Stimulated activated naive B cell treated with anti-CD40 and anti-IgM and Interleukin-4, amounts not matched to agents 10 μg/mL and 1 μg/mL and 100 μg/mL, for 72 hours (primary cell): ENCODE measurements at places on chromosomes 3 and 15.

DNA sequence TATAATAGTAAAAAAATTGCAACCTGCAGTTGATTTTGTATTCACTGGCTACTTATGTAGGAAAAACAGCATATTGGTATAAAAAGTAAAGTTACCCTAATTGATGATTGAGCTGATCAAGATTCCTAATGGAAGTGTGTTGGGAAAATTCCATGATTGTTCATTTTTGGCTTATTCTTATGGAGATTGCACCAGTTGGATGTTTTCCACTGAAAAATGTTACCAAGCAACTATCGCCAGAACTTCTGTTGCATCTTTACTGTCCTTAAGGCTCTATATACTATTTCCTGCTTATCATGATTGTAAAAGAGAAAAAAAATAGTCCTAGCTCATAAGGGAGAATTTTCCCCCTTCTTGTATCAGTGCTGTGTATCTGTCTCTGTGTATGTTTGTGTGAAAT, 48.6 kb downstream of the SLC25A26 start:
- peaks cover 25% of the 10 kb centered on the region for H3K36me3 ChIP-seq
- peaks cover 26% of the 10 kb centered on the region for H3K4me1 ChIP-seq
- H3K27me3 ChIP-seq: no peaks in the 10 kb centered on the region
- no peak overlapping the region for H3K4me3 ChIP-seq
- H3K27ac ChIP-seq: no peak overlapping the region

DNA sequence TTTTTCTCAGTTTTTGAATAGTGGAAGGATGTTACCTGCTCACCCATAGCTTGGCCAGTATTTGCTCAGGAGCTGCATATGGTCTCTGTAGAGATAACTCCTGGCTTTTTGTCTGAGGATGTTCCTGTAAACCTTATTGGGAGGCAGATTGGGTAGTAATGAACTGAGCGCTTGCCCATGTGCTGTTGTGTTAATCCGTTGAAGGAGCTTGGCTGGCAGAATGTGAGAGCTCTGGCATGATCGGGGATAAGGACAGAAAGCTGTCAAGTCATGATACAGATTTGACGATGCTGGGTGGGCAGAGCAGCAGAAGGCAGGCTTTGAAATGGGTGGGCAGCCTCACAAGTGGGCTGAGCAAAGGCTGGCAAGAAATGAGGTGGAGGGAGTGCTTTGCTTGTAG, 27.4 kb downstream of the SH3GL3 start:
- no peak overlapping the region for H3K27ac ChIP-seq
- no peaks in the 10 kb centered on the region for H3K4me1 ChIP-seq

GRCh38 chr15:92636908-92637481, 18.6 kb downstream of the FAM174B start:
- DNase-seq: no peak
- no peaks in the 10 kb centered on the region for H3K4me1 ChIP-seq
- H3K27me3 ChIP-seq: no peaks in the 10 kb centered on the region
- H3K4me3 ChIP-seq: no peak overlapping the region
- H3K36me3 ChIP-seq: peaks cover 5% of the 10 kb centered on the region
- no peak overlapping the region for H3K27ac ChIP-seq

DNA sequence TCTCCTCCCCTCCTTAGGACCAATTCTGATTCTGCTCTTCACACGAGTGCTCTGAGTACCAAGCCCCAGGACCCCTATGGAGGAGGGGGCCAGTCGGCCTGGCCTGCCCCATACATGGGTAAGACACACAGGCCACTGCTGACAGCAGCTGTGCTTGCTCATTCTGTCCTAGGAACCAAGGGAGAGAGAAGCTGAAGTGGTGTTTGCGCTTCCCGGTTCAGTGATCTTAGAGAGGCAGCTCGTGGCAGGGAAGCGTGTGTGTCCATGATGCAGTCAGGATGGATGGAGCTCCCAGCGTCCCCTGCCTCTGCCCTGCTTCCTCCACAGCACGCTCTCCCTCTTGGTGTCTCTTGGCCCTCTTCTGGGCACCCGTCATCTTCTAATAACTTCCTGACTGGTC, 77.6 kb downstream of the CRTC3 start:
- peaks cover 19% of the 10 kb centered on the region for H3K4me1 ChIP-seq
- H3K27ac ChIP-seq: peak overlapping the region; percentile 38
- peaks cover 20% of the 10 kb centered on the region for H3K36me3 ChIP-seq
- no peaks in the 10 kb centered on the region for H3K27me3 ChIP-seq
- DNase-seq: no peak
- no peak overlapping the region for H3K4me3 ChIP-seq

DNA sequence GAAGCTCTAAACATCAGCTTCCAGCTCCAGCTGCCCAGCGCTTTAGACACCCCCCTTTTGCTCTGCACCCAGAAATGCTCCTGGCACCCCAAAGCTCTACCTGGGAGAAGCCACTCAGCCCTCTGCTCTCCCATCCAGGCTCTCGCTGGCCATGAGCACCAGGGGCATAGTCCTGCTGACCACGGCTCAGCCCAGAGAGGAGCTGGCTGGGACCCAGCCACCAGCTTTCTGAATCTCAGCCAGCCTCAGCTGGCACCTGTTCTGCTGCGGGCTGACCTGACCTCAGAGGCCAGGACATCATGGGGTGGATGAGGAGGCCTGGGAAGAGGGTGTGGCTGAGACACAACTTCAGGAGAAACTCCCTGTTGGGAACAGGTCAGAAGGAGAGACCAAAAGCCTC, 8.6 kb downstream of the NTRK3 start:
- DNase-seq: no peak
- H3K36me3 ChIP-seq: no peaks in the 10 kb centered on the region
- peaks cover 40% of the 10 kb centered on the region for H3K27me3 ChIP-seq
- H3K4me3 ChIP-seq: no peak overlapping the region

DNA sequence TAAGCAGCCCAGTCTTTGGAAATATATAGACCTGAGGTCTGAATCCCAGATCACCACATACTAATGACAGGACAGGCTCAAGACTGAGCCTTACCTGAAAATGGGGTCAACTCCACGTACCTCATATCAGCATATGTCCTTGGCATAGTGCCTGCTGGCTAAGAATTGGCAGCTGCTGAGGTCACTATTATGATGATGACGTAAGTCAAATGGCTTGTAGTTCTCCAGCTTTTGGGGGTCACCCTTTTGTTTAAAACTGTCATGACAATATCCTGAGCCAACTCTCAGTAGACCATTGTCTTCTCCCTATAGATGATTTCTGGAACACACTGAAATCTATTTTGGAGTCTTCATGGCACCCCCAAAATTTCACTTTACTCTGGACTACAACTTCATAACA, 16.8 kb upstream of the CADPS start:
- no peaks in the 10 kb centered on the region for H3K27me3 ChIP-seq
- H3K4me1 ChIP-seq: no peaks in the 10 kb centered on the region
- no peak overlapping the region for H3K4me3 ChIP-seq

- no peaks in the 10 kb centered on the region for H3K36me3 ChIP-seq
- no peaks in the 10 kb centered on the region for H3K4me1 ChIP-seq
- H3K27me3 ChIP-seq: no peaks in the 10 kb centered on the region
- no peak overlapping the region for H3K4me3 ChIP-seq
Observed at GRCh38 chr3:137988152-137988551, 21.8 kb upstream of the CLDN18 start.

GRCh38 chr3:190012784-190013183, 107.9 kb downstream of the P3H2 start:
- H3K4me1 ChIP-seq: no peaks in the 10 kb centered on the region
- no peaks in the 10 kb centered on the region for H3K27me3 ChIP-seq
- H3K4me3 ChIP-seq: no peak overlapping the region

DNA sequence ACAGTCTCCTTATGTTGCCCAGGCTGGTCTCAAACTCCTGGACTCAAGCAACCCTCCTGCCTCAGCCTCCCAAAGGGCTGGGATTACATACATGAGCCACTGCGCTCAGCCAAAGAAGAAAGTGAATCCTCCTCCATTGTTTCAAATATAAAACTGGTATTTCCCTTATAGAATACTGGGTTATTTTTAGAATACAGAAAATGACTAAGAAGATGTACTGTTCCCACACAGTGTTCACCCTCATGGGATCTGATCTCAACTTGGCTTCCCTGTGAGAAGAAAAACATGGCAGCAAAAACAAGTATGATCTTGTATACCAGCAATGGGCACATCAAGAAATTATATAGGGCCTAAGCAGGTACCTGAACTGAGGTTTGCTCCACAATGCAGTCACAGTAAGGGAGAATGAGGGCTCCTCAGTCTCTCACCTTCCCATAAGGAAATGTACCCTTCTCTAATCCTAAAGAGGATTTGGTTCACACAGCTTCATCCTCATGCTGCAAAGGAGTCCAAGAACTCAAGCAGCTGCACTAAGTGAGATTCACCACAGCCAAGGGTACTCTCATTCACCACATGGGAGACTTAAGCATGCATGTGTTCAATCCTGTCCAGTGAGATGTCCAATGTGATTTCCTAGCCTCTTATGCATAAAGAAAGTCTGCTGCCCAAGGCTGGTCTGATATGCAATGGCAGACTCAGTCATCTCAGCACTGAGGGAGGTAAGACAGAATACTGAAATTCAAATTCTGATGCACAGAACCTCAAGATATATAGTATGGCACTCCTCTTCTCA, 25.8 kb downstream of the USP4 start:
- H3K4me1 ChIP-seq: peaks cover 9% of the 10 kb centered on the region
- H3K4me3 ChIP-seq: no peak overlapping the region
- H3K36me3 ChIP-seq: peaks cover 27% of the 10 kb centered on the region
- H3K27ac ChIP-seq: peak overlapping the region; percentile 66
- H3K27me3 ChIP-seq: no peaks in the 10 kb centered on the region

DNA sequence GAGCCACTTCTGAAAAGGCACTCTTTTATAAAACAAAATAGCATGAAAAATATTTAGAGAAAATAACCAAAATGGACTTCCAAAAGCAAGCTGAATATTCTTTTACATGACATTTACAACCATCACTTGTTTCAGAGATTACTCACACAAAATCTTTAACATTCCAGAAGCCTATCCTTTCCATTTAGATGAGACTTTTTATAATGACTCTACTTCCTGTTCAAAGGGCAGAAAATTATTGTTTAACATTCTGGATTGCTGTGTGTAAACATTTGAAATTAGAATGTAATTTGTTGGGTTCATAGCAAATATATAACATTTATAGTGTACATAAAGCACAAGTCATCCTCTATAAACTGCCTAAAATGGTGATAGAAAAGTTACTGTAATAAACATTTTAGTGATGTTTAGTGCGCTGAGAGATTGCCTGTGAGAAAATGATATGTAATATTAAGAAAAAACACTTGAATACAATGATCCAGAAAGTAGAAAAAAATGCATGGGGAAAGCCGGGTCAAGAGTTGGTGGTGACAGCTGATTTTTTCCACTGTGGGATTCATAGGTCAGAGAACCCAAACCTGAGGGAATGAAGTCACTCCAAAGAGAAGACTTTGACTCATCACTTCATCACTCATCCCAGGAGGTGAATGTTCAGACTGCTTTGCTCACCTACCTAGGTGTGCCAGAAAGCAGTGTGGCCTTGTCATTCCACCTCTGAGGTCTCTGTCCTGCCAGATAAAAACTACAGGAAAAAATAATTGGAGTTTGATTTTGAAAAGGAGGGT, 305.8 kb downstream of the ARPP21 start:
- no peak for DNase-seq
- H3K4me1 ChIP-seq: no peaks in the 10 kb centered on the region
- H3K27me3 ChIP-seq: no peaks in the 10 kb centered on the region

GRCh38 chr15:44188795-44189194, 6.3 kb downstream of the FRMD5 start:
- H3K36me3 ChIP-seq: no peaks in the 10 kb centered on the region
- no peak overlapping the region for H3K4me3 ChIP-seq
- peaks cover 36% of the 10 kb centered on the region for H3K27me3 ChIP-seq
- H3K4me1 ChIP-seq: peaks cover 4% of the 10 kb centered on the region
- no peak for DNase-seq
- no peak overlapping the region for H3K27ac ChIP-seq

DNA sequence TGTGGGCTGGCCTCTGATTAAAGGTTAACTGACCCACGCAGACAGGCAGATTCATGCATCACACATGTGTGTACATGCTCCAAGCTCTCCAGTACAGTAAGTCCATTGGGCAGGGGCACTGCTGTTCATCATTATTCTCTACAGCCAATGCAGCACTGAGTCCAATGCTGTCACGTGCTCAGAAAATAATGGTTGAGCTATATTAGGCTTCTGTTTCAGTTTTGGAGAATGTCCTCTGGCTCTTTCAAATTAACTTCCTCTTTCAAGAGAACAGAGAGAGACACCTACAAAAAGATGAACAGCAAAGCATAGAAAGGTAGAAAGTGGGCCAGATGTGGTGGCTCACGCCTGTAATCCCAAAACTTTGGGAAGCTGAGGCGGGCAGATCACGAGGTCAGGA, 202.6 kb downstream of the MEX3B start:
- H3K27ac ChIP-seq: no peak overlapping the region
- no peaks in the 10 kb centered on the region for H3K36me3 ChIP-seq
- no peak overlapping the region for H3K4me3 ChIP-seq

GRCh38 chr15:88656760-88657221, 18.0 kb downstream of the ISG20 start:
- peak; percentile 85 for DNase-seq
- H3K4me3 ChIP-seq: peak overlapping the region; percentile 59
- H3K36me3 ChIP-seq: peaks cover 21% of the 10 kb centered on the region
- H3K27ac ChIP-seq: peak overlapping the region; percentile 86
- H3K27me3 ChIP-seq: no peaks in the 10 kb centered on the region

DNA sequence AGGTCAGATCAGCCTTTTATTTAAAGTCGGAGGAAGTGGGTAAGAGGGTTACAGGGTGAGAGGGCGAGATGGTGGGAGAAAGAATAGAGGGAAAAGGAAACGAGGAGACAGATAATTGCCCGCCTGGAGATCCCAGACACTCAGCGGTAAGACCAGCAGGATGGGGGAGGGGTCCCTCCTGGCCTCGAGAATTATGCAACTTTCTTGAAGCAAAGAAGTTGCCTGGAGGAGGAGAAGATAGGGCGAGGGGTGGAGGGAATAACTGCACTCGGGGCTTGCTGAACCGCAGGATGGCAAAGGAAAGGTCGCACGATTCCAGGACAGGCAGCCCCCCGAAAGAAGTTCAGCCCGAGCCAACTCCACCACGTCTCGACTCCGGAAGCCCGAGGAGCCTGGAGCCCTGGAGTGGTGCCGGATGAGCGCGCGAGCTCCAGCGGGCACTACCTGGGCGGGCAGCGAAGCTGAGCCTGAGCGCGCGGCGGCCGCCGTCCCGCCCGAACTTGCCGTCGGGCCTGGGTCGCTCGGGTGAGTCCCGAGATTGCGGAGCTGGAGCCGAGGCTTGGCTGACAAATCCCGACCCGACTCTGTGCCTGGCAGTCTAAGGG, 402 bp downstream of the WWTR1 start:
- peak overlapping the region; percentile 15 for H3K27ac ChIP-seq
- peaks cover 52% of the 10 kb centered on the region for H3K27me3 ChIP-seq
- peaks cover 4% of the 10 kb centered on the region for H3K36me3 ChIP-seq
- H3K4me3 ChIP-seq: peak overlapping the region; percentile 96

GRCh38 chr15:43775411-43775965, 1.3 kb downstream of the ELL3 start:
- no peaks in the 10 kb centered on the region for H3K27me3 ChIP-seq
- no peak for DNase-seq
- H3K27ac ChIP-seq: peak overlapping the region; percentile 99
- peaks cover 53% of the 10 kb centered on the region for H3K36me3 ChIP-seq
- H3K4me1 ChIP-seq: peaks cover 51% of the 10 kb centered on the region

- H3K36me3 ChIP-seq: peaks cover 25% of the 10 kb centered on the region
- DNase-seq: no peak
- no peak overlapping the region for H3K4me3 ChIP-seq
- H3K27ac ChIP-seq: no peak overlapping the region
- peaks cover 6% of the 10 kb centered on the region for H3K4me1 ChIP-seq
Observed at GRCh38 chr3:108569336-108569735, 19.9 kb downstream of the CIP2A start.

- no peaks in the 10 kb centered on the region for H3K4me1 ChIP-seq
- no peak for DNase-seq
- no peak overlapping the region for H3K27ac ChIP-seq
- H3K36me3 ChIP-seq: no peaks in the 10 kb centered on the region
Observed at GRCh38 chr15:87736401-87736800, 520.1 kb downstream of the NTRK3 start.
